ENCODE measurements at places on chromosomes 3 and 15.

DNA sequence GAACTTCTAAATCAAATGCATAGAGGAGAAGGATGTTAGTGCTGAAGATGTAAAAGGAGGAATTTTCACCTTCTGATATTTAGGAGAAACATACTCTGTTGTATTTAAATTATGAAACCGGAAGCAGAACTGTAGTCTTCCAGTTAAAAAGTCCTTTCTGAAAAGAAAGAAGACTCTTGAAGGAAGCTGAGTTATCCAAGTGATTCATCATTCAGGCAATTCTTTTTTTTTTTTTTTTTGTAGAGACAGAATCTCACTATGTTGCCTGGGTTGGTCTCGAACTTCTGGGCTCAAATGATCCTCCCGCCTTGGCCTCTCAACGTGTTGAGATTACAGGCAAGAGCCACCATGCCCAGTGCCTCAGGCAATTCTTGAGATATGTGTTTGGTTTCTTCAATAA is 424.8 kb upstream of the TPM1 start:
- no peak for DNase-seq

DNA sequence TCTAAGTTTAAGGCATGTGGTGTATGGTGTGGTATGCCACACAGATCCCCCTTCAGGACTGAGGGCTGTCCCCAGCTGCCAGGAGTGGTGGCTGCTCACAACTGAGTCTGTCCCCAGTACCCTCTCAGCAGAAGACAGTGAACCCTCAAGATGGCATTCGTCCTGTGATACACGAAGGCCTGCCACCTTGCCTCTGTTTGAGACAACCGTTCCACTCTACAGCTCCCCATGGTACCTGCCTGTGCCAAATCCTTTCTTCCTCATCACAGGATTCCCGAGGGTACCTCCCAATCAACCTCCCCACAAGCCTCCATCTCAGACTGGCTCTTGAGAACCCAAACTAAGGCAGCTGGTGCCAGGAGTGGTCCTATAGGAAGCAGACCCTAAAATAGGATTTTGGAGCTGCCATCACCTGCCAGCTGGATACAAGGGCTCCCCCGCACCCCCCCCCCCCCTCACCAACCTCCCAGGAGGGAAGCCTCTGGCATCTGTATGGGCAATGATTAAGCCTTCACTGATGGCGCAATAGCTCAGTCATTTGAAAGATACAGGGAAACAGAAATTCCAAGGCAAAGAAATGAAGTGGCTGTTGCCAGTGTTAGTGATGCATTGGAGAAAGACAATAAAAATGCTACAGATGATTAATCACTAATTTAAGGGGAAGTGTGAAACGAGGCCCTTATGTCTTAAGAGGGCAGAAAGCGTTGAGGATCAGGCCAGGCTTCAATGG is 230.0 kb upstream of the LYSMD4 start:
- DNase-seq = no peak

DNA sequence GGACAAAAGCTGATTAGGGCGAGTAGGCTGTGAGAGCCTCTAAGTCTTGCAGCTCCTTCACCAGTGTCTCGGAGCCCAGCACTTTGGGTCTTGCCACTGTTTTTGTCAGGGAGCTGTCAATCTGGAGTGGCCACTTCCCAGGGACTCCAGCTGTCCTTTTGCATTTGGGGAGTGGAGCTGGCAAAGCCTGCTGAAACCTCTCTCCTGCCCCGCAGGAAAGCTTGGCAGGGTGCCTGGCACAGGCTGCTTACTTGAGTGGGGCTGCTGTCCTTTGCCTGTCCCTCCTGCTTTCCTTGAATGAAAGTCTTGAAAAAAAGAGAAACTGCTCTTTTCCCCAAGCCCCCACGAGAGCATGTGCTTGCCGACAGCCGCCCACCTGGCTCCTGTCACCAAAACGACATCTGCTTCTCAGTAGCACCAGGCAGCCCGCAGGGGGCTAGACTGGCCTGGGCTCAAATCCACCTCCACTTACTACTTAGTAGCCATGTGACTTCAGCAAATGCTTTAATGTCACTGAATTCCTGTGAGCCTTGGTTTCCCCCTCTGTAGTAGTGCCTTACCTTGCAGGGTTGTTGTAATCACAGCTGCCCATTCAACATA is 13.7 kb downstream of the USP13 start:
- DNase-seq = no peak

DNA sequence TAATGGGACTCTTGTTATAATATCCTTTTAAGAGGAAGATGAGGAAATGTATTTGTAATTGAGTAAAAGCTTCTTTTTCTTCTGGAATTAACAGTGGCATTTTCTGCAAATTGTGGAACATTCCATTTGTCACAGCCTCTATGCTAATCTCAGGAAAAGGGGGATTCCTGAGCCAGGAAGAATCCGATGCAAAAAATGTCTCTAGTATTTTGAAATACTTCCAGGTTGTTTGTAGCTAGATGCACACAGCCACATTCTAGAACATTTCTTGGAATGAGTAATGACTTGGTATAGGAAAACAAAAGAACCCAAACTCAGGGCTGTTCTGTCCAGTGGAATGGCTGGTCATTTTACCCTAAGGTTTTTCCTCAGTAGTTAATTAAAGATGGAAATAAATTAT is 98.5 kb upstream of the SLC2A2 start:
- DNase-seq = peak; percentile 35

- no peak for DNase-seq
Observed at GRCh38 chr3:69590111-69590510, 149.2 kb upstream of the MITF start.

- no peak for DNase-seq
Observed at GRCh38 chr3:39021465-39022285, 30.1 kb downstream of the SCN11A start.

DNA sequence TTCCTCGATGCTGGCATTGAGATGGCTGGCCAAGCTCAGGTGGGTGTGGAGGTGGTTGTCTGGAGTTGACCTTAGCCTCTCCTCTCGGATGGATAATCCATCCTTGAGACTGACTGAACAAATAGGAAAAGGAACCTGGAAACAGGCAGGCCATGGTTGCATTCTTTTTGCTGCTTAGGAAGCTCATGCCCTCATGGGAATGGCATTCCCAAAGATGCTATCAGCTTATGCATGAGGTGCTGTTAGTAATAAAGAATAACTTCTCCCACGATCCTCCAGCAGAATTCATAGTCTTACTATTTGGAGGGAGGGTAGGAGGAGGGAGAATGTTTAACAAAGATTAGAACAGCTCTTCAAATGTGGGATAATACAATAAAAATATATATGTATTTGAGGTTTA is 303.0 kb upstream of the TPM1 start:
- DNase-seq = no peak

DNA sequence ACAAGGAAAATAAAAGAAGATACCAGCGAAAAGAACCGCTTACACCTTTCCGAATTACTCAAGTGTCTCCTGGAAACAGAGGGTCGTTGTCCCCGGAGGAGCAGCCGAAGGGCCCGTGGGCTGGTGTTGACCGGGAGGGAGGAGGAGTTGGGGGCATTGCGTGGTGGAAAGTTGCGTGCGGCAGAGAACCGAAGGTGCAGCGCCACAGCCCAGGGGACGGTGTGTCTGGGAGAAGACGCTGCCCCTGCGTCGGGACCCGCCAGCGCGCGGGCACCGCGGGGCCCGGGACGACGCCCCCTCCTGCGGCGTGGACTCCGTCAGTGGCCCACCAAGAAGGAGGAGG is 325 bp downstream of the ALCAM start:
- DNase-seq = no peak

- no peak for DNase-seq
Observed at GRCh38 chr3:169271936-169272335, 391.6 kb downstream of the MECOM start.

GRCh38 chr3:58009026-58009748 is 965 bp downstream of the FLNB start:
- DNase-seq = no peak

GRCh38 chr15:74336061-74337005 is 31.1 kb downstream of the CYP11A1 start:
- DNase-seq = no peak

Measured in inflammatory macrophage treated with lipopolysaccharide for 1 hour (primary cell).